ENCODE measurements at places on chromosomes 2 and 18.
A peak's percentile ranks its signal among the peaks of the same experiment; 100 is the strongest.

- no peak for DNase-seq
Observed at GRCh38 chr2:2590841-2591541, 259.9 kb upstream of the MYT1L start.

- DNase-seq, result peak; percentile 48
Observed at GRCh38 chr2:73984922-73985307, 205 bp downstream of the TET3 start.

DNA sequence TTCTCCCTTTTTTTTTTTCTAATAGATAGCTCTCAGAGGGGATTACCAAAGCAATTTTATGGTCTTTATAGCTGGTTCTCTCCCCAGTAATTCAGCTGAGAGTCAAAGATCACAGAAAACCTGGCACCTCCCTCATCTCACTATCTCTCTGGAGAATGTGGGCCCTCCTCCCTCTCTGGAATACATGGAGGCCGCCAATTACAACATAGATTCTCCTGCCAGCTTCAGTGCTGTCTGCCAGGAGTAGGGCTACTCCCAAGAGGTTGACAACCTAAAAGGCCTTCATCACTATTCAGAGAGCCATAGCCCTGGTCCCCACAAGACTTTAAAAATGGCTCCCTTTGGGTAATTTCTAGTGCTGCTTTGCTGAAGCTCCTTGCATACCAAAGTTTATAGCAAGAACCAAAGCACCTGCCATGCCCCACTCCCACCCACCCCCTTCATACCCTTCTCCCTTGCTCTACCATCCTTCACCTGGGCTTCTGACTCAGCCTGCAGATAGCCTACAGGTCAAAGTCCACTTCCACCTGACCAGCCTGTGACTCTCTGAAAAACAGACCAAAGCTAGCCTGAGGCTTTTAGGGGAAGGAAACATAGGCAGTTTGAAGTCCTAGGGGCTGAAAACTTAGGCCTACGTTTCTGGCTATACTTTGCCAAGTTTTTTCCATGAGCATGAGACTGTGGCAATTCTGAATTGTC is 472.3 kb downstream of the TNS1 start:
- DNase-seq, result no peak

DNA sequence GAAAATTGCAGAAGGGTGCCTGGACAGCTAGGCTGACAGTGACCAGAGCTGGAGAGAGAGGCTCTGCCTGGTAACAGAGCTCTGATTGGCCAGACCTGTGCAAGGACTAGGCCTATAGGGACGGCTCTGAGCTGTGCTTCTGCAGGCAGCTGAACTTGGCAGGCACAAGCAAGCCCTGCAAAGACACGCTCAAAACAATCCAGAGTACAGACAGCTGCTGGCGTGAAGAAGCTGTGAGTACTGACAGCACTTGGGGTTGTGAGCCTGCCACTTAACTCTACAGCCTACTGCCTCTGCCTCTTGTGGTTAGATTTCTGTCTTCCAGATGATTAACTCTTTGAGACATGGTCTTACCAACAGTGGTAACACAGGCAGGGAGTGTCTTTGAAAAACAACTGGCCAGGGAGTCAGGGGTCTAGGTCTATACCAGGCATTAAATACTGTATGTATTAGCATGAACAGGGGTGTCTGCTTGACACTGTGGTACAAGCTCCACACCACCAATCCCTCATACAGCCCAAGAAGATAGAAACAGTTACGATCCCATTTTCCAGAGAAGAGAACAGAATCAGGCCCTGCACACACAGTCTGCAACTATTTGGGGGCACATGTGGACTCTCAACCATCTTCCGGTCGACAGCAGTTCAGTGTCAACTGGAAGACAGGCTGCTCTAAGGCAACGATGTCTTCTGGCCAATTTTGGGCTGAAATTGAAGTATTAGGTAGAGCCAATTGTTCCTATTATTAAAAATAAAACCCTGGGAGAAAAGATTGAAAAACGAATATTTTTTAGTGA is 568.4 kb downstream of the TNS1 start:
- DNase-seq, result peak; percentile 67

DNA sequence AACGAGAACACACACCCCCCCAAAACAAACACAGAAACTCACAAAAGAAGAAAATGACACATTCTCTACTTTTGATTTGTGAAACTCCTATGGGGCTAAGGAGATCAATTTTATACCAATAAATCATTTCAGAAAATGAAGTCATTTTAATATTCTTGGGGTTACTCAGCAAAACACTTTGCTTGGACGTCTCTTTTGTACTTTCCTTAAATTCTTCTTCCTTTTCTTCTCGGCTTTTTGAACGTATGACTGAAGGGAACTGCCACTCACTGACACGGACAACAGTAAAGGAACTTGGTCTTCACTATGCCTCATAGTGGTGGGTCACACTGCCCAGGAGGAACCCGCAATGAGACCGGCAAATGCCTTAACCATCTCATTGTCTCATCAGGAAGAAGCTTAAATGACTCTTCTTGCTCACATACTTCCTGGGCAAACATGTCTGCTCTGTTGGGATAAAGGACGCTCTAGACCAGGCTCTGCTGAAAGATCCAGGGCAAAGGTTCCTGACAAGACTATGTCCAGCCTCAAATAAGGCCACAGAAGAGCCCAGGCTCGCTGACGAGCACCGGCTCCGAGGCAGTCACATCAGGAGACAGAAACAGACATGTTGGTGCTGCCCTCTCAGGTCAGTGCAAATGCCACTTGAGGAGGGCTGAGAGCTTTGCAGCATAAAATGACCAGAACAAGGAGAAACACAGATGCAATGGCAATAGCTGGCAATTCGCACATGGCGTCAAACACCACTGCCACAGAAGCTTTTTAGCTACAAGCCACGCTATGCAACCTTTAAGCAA is 205.5 kb downstream of the TGIF1 start:
- no peak for DNase-seq

DNA sequence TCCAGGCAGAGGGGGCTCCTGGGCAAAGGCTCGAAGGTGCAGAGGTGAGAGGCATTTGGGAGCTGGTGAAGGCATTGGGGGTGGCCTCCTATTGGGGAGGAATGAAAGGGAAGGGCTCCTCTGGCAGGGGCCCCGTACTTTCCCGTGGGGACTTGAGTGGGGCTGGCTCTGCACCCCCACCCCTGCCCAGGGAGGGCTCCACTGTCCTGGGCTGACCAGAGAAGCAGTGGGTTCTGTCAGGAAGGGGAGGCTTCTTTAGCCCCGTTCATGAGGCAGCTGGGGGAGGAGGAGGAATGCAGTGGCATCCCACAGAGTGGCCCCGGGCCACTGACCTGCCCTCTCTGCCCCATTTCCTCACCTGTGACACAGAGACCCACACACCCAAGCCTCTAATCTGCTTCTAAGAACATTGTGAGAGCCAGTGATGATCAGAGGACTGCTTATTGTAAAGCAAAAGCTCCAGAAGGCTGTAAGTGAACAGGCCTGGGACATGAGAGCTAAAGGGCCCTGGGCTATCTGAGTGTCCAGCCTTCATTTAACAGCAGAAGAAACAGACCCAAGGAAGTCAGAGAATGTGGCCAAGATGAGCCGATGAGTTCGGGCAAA is 38.6 kb upstream of the GPAT2 start:
- no peak for DNase-seq

DNA sequence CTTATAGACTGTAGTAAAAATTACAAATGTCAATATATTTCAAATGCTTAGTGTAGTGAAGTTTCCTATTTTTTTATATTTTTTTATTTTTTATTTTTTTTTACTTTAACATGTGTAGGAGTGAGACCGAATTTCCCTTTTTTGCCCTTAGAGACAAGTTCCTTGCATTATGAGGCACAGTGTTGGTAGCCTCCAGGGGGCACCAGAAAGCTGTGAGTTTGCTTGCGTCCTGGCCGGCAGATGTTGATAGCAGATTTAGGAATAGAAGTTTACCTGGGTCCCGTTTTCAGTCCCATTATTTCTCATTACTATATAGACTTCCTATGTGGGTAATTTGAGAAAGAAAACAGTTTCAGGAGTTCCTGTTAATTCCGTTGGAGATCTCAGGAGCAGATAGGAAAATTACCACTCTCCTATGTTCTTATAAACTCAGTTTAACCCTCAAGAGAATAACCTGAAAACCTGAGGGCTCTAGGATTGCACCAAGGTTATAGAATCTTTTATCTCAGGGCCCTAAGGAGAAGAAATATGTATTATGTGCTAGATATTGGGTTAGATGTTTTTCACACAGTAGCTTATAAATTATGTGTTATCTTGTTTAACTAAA is 157.5 kb upstream of the SESTD1 start:
- DNase-seq, result peak; percentile 74

DNA sequence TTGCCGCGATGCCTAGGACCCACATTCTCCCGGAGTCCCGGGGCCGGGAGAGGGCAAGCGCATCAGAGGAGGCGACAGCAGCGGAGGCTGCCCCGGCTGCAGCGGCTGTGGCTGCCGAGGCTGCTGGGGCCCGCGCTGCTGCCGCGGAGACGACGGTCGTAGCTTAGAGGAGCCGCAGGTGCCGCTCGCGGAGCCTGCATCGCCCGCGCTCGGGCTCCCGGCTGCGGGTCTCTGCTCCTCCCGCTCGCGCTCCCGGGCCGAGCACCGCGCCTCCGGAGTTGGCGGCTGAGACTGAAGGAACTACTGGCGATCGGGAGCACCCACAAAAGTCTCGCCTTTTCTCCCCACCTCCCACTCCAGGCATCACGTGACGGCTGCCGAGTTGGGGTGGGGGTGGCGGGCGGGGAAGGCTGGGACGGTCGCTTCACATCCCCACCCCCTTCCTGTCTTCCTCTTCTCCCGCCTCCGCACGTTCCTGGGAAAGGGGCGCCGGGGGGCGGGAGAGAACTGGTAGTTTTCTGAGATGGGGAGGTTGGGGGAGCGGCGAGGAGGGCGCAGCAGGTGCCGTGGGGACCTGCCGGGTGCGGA is at the start of gene LYPD1:
LYPD1 (minus strand) TSS at position 298 of the 588 bp plus-strand sequence; CDS start at position 25, 273 bp downstream.
- peak; percentile 12 for DNase-seq

GRCh38 chr18:59155153-59155552 is 15.5 kb downstream of the SEC11C start:
- no peak for DNase-seq

DNA sequence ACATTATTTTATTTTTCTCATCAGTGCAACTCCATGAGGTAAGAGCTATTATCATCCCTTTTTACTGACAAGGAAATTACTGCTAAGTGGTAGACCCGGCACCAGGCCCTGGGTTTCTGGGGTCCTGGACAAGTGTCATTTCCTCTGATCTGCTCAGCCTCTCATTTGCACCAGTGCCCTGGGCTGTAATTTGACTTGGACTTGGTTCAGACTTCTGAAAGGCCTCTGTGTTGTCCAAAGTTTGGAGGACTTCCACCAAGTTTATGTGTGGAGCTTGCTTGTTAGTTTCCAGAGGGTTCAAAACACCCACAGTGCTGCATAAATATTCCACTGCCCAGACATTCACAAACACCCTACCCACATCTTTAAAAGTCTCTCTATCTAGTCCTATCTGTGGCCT is 44.0 kb upstream of the PPP1CB start:
- DNase-seq, result no peak

- DNase-seq, result no peak
Observed at GRCh38 chr18:23994361-23994902, 20.1 kb upstream of the TTC39C start.

GRCh38 chr2:207683879-207684627 is 27.4 kb upstream of the CCNYL1 start:
- no peak for DNase-seq

DNA sequence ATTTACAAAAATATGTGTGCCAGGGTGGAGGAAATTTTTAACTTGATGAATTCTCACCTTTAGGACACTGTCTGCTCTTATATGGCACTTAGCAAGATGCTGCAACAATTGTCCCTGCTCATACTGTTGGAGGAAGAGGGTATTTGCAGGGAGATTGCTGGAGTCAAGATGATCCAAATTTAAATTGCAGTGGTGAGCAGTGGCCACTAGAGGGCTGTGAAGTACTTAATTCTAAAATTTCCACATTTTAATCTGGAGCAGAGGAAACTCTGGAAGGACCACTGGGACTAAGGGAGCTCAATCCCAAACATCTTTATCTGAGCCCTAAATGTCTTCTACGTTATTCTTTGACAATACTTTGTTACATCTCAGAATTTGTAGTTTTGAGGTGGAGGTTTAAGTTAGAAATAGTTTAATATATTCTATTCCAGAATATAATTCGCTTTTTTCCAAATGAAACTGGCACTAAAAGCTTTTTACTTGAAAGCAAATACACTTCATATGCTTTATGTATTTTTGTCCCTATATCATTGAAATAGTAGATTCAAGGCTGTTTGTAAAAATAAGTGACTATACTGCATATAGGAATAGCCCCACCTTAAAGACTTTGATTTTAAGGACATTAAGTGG is 33.0 kb upstream of the PTH2R start:
- DNase-seq, result peak; percentile 49

- no peak for DNase-seq
Observed at GRCh38 chr2:23988371-23988770, 21.5 kb upstream of the MFSD2B start.

GRCh38 chr18:8380006-8380405 is 229.2 kb upstream of the RAB12 start:
- DNase-seq, result no peak

DNA sequence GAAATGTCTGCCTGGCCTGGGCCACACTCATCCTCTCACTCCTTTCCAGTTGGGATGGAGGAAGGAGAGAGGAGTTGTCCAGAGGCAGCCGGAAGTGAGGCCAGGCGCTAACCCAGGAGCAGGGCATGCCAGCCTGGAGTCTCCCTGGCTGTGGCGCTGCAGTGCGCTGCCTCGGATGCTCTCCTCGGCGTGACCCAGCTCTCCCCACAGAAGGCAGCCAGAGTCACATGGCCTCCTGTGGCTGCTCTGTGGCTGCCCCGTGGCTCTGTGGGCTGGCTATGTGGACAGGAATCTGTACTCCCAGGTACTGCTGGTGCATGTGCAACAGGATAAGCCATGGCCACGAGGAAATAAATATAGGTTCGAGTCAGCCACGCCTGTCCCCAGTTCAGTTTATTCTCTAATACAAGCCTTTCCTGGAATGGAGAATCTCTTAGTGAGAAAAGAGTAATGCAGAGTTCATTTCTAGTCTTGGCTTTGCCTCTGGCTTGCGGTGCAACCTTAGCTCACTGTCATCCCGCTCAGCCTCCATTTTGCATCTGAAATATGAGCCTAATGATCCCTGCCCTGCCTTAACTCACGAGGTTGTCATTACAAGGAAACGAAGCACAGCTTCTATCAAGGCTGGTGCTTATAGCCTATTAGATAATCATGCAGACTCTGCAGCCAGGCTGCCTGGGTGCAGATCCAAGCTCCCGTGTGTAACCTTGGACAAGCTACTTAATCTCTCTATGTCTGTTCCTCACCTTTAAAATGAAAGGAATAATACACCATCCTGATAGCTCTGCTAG is 106.3 kb downstream of the ANTXR1 start:
- no peak for DNase-seq

DNA sequence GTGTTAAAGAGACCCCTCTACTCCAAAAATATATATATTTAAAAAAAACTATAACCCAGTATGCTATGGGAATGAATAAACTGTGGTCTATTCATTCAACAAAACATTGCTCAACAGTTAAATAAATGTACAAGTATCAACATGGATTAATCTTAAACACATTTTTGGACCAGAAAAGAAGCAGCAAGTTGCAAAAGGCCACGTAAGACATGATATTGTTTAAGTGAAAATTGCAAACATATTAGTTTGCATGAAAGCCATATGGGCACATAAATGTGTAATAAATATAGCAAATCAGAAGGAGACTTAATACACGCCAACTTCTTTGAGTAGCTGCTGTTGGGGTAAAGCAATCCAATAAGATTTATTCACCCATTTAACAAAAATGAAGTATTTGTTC is 321.5 kb downstream of the FBXO15 start:
- DNase-seq, result no peak

GRCh38 chr2:200243441-200243840 is 63.1 kb upstream of the SPATS2L start:
- DNase-seq, result no peak

GRCh38 chr2:15640261-15640711 is 48.6 kb downstream of the DDX1 start:
- DNase-seq, result no peak

GRCh38 chr18:61589053-61589723 is 256.0 kb downstream of the CDH20 start:
- no peak for DNase-seq
